Renal cortical epithelial cell (primary cell): ENCODE measurements at places on chromosomes 1 and 21. TPM values are rescaled to one million over a fixed set of nuclear protein-coding genes. Genes with fewer than 3 reads are reported as not detected.

The DYNLT5 gene
- 0.30 TPM in 1 of 2 replicates, not detected in the other for total RNA-seq

The APOBEC4 gene
- not detected in 2 replicates for total RNA-seq

The GON4L gene
- 17.4 and 46.1 TPM in 2 replicates for total RNA-seq

The CFAP107 gene
- total RNA-seq = not detected in 2 replicates

The PRDM16 gene
- 0.94 TPM in 1 of 2 replicates, not detected in the other for total RNA-seq

The TADA1 gene
- total RNA-seq = 21.1 and 22.9 TPM in 2 replicates

The CNR2 gene
- total RNA-seq = not detected in 2 replicates

The HSPA6 gene
- 0.17 and 0.25 TPM in 2 replicates for total RNA-seq

The SLC19A1 gene
- total RNA-seq = 5.9 and 8.2 TPM in 2 replicates

The PKLR gene
- 0.05 TPM in 1 of 2 replicates, not detected in the other for total RNA-seq

The PDZK1IP1 gene
- total RNA-seq = 288 and 398 TPM in 2 replicates

The NOTCH2 gene
- 95.2 and 159 TPM in 2 replicates for total RNA-seq

The GPR52 gene
- 0.17 and 1.3 TPM in 2 replicates for total RNA-seq

The SNX7 gene
- total RNA-seq = 50.8 and 72.2 TPM in 2 replicates

The GJA9 gene
- 0.20 and 0.35 TPM in 2 replicates for total RNA-seq

The CLEC20A gene
- total RNA-seq = not detected in 2 replicates

The LAPTM5 gene
- total RNA-seq = 0.17 TPM in 1 of 2 replicates, not detected in the other

The PLA2G5 gene
- total RNA-seq = not detected in 2 replicates

The FNDC10 gene
- 0.52 and 2.4 TPM in 2 replicates for total RNA-seq

The QSOX1 gene
- 132 and 199 TPM in 2 replicates for total RNA-seq

The ABCG1 gene
- total RNA-seq = 0.52 and 0.85 TPM in 2 replicates

The L1TD1 gene
- total RNA-seq = under 0.01 TPM in 1 of 2 replicates, not detected in the other

The ERG gene
- total RNA-seq = under 0.01 and 0.15 TPM in 2 replicates

The TNNT2 gene
- total RNA-seq = 0.25 and 0.69 TPM in 2 replicates

The MCOLN2 gene
- 0.89 and 1.9 TPM in 2 replicates for total RNA-seq

The CENPL gene
- 9.4 and 14.6 TPM in 2 replicates for total RNA-seq

The CR1 gene
- under 0.01 TPM in 1 of 2 replicates, not detected in the other for total RNA-seq

The CLCA4 gene
- not detected in 2 replicates for total RNA-seq

The PTPN7 gene
- not detected in 2 replicates for total RNA-seq
